ENCODE measurements at places on chromosomes 6 and 20.
A peak's percentile ranks its signal among the peaks of the same experiment; 100 is the strongest.

- DNase-seq, result peak; percentile 56
These were observed 131.8 kb upstream of the PROKR2 start for GRCh38 chr20:5448449-5449118.

DNA sequence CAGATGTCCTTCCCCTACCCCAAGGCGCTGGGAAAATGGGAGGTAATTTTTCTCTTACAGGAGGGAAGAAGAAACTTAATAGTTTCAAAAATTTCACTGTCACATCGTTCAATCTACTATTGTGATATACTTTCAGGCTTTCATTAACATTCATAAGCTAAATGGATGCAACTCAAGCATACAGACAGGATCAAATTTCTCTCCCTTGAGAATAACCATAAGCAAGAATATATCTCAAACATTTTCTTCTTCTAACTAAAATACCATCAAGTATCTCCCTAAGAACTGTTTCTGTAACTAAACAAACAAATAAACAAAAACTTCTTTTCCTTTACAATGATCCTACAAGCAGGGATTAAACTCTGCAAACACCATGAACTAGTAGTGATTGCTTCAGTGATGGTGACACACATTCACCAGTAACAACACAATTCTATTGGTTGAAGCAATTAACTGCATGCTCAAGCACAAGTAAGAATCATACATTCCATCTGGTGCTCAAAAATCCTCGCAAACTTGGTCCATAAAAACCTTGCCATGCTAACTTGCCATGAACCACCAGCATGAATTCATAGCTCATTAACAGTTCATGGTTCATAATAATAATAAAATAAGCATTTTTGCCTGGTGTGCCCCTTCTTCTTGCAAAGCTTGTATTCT, 183.8 kb downstream of the PTPRK start:
- no peak for DNase-seq

GRCh38 chr6:151051164-151051563, 185.7 kb downstream of the MTHFD1L start:
- DNase-seq, result no peak

DNA sequence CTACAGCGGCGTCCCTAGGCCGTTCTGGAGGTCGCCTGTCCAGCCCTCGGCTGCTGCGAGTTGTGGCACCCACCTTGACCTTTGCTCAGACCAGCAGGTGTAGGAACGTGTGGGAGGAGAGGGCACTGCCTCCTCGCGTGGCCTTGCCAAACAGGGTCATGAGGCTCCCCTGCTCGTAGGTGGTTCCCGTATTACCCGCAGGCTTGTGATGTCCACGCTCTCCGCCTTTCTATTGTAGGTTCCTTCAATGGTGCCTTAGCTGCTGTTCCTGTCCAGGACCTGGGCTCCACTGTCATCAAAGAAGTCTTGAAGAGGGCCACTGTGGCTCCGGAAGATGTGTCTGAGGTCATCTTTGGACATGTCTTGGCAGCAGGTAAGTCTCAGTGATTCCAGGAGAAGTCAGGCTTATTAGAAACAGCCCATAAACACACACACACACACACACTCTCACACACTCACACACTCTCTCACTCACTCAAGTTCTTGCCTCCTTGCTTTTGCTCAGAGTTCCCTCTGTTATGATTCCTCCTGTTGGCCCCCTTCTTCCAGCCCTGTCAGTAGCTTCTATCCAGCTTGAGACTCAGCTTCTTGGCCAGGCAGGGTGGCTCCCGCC, 942 bp downstream of the ACAT2 start:
- no peak for DNase-seq

DNA sequence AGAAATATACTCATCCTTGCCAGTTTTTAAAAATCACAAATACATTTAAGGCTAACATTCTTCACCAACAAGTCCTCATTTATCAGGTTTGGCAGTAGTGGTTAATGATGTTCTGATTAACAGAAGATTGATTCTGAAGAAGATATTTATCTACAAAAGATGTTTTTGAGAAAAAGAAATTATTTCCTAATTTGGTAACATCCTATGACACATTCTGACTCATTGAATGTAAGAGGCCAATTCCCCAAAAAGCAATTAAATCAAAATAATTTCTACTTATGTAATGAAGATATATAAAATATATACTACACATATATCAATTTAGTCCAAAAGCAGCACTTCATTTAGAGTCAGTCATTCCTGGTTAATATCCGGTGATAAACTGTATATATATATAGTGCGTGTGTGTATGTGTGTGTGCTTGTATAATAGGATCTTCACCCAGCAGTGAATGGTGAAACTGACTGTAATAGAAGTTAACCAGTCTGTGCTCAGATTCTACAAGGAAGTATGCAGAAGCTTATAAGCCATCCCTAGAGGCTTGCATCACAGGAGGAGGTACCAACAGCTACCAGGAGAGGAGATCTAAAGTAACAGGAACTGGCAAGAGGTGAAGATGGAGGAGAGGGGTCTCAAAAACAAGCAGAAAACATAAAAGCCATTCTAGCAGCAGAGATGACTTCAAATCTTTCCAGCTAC, 82.9 kb upstream of the MARCKS start:
- no peak for DNase-seq

DNA sequence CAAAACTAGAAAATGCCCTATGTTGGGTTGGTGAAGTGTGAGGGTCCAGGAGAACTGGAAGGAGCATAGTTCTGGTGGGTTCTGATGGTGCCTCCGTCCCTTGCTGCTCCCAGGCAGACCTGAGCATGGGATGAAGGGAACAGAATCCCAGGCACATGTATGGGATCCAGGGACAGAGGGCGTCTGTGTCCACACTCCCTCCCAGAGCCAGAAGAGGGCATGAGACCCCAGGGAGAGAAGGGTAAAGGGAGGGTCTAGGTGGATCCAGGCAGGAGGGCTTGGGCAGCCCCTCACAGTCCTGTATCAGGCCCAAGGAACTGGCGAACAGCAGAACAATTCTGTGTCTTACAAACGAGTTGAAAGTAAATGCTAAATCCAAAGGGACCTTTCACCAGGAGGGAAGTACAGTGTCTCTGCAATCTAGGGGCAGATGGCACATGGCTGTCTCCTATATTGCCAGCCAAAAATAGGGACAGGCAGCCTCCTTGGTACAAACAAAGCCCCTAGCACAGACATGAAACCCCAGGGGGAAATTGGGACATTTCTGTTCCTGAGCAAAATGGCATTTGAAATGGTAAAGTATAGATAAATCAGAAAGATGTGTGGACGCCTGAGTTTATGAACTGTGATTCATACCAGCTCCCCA, 2.5 kb upstream of the BPIFA1 start:
- no peak for DNase-seq

- peak; percentile 70 for DNase-seq
These were observed 83.5 kb upstream of the SPTLC3 start for GRCh38 chr20:12925210-12925755.

DNA sequence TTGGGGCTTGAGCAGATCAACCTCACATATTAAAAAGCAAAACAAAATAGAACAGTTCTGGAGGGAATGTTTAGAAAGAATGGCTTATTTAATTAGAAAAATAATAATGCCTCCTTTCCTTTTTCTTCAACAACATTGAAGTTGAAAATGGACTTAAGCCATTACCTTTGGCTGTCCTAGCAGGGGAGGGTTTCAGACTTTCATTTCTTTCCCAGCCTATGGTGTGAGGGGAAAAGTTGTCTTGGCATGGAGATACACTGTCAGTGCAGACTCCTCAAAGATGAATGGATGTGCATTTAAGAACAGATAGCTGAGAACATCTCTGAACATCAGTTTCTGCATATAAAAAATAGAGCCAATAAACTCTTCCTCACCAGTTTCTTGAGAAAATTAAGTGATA, 169.5 kb downstream of the PAX1 start:
- DNase-seq, result no peak

DNA sequence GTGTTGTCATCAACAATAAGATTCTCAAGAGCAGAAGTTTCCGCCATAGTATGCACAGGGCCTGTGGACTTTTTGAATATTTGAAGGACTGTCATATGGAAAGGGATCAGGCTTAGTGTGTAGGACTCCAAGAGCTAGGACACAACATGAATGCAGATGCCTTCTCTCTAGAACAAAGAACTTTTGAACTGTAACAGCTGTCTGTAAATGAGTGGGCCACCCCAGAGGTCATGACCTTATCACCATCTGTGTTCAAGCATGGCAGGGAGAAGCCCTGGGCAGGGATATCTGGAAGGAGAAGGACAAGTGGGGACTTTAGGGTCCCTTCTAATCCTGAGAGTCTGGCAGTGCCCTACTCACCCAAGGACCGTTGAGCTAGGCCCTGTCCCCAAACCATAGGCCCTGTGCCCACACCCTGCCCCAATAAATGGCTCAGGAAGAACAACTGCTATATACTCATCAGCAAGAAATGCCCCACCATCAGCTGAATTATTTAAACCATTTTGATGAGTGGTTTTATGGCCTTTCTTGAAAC, 70.6 kb downstream of the MTHFD1L start:
- no peak for DNase-seq

DNA sequence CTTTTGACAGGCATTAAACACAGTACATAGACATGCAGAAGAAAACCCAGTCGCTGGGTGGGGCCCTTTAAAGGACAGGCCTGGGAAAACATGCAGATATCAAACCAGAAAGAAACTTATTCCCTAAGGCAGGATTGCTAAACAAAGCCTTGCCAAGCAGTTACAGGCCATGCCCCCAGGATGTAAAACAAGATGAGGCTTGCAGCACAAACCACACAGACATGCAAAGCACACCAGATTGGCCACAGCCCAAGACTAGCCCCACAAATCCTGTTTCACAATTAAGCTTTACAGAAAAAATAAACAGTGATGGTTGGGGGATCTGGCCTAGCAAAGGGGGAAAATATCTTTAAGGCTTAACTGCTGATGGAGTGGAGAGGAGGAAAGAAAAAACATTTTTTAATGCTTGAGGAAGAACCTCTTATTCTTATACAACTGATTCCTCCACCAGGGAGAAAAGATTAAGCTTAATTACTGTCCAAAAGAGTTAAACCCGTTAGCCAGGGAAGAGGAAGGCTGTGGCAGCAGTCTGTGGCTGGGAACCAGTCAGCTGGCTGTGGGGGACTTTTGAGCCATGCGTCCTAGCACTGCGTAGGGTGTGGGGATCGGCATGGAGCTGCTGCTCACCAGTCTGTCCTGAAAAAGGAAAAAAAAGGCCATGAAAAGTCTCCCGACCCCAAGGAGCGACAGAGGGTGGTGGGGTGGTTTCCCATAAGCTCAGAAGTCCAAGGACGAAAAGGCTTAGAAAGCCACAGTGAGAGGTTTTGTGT, 28.4 kb downstream of the COL19A1 start:
- DNase-seq, result peak; percentile 74

GRCh38 chr20:10508060-10508459, 73.0 kb downstream of the SLX4IP start:
- peak; percentile 56 for DNase-seq

DNA sequence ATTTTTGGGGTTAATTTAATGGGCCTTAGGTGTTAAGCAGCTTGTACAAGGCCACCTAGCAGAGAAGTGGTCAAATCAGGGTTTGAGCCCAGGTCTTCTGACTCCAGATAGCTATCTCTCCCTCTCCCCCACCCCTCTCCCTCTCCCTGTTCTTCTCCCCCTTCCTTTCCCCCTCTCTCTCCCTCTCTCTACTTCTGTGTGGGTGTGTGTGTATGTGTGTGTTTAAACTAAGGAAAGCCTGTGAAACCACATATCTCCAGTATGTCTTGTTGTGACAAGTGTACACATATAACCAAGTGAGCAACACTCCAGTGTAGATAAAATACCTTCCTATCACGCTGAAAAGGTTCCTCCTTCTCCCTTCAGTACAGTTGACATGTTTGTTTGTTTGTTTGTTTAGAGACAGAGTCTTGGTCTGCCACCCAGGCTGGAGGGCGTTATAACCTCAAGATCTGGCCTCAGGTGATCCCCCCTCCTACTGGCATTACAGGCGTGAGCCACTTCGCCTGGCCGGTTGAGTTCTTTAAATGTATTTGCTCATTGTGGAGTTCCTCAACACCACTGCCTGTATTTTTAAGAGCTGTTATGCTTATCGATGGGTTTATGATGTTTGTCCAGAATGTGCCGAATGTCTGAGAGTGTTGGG, 140.4 kb downstream of the JARID2 start:
- DNase-seq, result no peak

DNA sequence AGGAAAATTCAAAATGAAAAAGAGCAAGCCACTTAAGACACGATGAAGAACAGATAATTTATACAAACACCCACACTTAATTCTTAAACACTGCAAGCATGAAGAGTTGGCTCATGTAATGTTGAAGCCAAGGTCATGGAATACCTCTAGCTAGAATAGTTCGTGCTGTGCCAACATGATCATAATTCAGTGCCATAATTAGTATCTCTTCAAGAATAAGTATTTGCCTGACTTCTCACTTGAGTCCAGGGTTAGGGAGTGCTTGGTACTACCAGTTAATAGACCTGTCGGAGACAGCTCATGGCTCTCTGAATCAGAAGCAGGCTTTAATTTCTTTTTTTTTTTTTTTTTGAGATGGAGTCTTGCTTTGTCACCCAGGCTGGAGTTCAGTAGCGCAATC, 206.3 kb downstream of the UNC5CL start:
- no peak for DNase-seq

GRCh38 chr20:44350567-44350966, 4.9 kb upstream of the HNF4A start:
- no peak for DNase-seq

DNA sequence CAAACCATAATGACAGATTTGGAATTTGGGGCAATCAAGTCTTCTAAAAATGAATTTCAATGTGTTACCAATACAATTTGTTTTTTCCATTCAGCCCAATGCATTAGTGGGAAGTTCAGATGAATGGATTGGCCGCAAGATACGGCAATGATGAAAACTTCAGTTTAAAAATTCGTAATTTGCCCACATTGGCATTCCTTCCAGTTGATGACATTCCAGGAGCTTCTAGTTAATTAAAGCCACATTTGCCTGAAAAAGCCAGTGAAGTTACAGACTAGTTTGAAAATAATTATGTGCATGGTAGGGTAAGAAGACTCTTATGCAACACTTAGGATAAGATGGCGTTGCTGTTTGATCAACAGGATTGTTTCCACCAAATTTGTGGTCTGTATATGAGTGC, 46.2 kb downstream of the NHLRC1 start:
- DNase-seq, result no peak

GRCh38 chr20:44646641-44647274, 4.7 kb downstream of the ADA start:
- DNase-seq, result no peak

DNA sequence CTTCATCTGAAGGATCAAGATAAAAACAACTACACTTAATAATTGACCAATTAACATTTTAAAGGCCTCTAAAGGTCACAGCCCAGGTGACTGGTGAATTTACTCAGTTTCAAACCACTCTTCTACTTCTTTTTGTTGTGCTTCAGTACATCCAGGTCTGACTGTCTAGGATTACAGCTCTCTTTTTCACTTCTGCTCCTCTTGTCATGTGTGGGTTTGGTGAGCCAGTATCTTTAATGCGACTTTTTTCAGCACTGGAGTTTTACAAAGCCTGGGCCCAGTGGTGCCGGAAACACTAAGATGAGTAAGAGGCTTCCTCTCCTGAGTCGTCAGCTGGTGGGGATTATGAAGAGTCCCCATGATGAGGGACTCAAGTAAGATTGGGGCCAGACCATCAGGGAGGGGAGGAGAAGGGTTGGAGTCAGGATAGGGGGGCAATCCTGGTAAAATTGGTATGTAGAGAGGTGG, 27.0 kb downstream of the HECA start:
- no peak for DNase-seq
